Activated CD4-positive, alpha-beta T cell treated with anti-CD3 and anti-CD28 coated beads for 4 hours (primary cell): ENCODE measurements at places on chromosomes 7 and 10.
A peak's percentile ranks its signal among the peaks of the same experiment; 100 is the strongest.

GRCh38 chr7:47622946-47623640, 41.2 kb upstream of the TNS3 start:
- DNase-seq, result no peak

GRCh38 chr7:30159698-30160143, 24.9 kb downstream of the MTURN start:
- no peak for DNase-seq

DNA sequence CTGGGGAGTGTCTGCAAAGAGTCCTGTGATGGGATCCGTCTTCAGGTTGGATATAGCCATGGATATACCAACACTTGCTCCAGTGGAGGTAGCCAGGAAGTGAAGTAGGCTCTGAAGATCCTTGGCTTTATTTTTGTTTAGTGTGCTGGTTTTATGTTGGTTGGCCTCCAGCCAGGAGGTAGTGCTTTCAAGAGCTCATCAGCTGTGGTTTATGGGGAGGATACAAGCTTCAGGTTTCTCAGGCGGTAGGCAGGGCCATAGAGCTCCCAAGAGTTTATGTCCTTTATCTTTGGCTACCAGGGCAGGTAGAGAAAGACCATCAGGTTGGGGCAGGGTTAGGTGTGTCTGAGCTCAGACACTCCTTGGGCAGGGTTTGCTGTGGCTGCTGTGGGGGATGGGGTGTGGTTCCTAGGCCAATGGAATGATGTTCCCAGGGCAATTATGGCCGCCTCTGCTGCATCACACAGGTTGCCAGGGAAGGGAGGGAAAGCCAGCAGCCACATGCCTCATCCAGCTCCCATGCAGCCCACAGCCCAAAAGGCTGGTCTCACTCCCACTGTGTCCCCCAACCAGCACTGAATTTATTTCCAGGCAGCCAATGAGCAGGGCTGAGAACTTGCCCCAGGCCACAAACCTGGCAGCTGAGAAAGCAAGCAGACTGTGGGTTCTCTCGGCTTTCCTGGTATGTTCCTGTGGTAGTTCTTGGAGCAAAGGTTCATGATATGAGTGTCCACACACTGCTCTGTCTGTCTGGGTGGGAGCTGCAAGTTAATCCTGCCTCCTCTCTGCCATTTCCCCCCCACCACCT, 67.0 kb upstream of the PRLHR start:
- DNase-seq, result no peak

GRCh38 chr7:117774943-117775342, 98.3 kb downstream of the CTTNBP2 start:
- DNase-seq, result no peak

DNA sequence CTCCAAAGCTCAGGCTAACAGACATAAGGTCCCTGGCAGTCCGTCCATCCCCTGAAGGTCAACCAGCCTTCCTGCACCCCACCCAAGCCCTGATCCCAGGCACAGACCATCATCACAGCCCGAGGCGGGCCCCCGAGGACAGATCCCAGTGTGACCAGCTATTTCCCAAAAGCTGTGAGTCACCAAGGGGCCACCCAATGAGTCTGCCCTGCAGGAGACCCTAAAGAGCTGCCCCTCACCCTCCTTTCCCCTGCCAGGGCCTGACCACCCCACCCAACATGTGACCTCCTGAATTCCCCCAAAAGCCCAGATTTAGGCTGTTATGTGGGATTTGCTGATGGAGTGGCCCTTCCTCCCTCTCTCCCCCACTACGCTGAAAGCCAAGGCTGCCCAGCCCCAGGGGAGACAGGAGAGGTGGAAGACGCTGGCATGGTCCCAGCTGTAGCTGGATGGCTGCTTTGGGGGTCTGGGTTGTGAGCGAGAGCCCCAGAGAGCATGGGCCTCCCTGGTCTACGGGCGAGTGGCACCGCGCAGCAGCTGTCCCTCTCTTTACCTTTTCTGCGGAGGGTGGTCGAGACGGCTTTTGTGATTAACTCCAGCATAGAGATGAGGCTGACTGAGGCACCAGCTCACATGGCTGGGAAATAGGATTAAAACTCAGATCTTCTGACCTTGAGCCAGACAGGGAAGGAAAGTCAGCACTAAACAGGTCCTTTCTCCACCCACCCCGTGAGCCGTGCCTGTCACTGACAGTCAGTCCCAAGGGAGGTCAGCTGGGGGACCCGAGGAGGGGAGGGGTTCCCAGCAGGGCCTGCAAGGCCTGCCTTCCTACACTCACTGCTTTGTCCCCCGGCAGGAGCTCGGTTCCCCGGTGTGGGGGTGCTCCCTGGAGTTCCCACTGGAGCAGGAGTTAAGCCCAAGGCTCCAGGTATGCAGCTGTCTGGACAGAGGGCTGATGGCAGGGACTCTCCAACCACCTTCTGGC, 16.7 kb downstream of the ELN start:
- no peak for DNase-seq

- DNase-seq, result no peak
Measured at GRCh38 chr7:17038783-17039170, 157.0 kb upstream of the AGR3 start.

DNA sequence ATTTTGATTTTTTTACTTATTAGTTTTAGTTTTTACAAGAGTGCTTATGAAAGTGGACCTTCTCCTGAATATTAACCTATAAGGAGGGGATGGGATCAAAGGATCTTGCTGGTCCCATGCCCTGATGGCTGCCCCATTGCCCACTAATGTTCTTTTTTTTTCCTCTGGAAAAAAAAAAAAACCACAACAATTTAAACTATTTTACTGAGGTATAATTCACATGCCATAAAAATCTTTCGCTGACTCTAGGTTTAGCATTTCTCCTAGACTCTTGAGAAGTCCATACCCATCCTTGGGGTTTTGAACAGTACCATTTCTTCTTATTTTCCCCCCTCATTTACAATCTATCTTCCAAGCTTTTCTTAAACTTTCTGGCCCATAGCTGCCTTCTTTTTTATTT, 481.8 kb downstream of the TFEC start:
- no peak for DNase-seq

DNA sequence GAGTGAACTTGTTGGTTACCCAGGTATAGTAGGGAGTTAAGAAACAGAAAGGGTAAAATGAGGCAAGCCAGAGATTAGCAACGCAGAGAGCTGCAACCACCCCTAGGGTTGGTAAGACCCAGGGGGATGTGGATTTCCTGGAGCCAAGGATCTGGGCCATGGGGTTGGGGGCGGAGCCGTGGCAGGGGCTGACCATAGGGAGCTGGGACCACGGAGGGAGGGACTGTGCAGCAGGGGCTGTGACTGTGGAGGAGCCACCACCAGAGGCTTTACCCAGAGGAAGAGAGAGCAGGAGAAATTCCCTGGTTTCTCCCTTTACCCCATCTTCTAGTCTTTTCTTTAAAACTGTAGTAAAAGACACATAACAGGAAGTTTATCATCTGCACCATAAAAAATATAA, 58.6 kb upstream of the BAIAP2L1 start:
- DNase-seq, result no peak

DNA sequence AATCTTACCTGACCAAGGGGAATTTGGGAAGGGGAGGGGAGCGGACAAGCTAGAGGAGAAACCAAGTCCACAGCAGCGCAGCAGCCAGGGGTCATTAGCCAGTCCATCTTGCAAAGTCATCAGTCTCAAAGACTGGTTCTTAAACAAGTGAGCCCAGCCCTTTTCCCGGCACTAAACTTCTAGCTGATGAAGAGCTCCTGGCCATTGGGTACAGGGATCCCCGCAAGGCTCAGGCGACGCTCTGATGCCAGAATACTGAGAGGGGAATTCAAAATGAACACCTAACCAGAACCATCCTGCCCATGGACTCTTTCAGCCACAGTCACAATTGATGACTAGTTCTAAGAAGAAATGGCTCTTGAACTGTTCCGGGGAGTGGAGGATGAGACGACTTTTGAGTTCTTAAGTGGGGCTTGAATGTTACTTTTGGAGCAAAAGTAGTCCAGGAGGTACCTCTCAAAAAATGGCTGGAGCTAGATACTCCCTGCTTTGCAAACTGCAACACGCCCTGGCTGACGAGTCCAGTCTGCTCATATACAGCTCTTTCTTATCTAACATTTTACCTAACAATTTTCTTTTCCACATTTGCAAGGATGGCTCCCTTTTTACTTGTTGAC, 2.5 kb upstream of the TWIST1 start:
- no peak for DNase-seq

DNA sequence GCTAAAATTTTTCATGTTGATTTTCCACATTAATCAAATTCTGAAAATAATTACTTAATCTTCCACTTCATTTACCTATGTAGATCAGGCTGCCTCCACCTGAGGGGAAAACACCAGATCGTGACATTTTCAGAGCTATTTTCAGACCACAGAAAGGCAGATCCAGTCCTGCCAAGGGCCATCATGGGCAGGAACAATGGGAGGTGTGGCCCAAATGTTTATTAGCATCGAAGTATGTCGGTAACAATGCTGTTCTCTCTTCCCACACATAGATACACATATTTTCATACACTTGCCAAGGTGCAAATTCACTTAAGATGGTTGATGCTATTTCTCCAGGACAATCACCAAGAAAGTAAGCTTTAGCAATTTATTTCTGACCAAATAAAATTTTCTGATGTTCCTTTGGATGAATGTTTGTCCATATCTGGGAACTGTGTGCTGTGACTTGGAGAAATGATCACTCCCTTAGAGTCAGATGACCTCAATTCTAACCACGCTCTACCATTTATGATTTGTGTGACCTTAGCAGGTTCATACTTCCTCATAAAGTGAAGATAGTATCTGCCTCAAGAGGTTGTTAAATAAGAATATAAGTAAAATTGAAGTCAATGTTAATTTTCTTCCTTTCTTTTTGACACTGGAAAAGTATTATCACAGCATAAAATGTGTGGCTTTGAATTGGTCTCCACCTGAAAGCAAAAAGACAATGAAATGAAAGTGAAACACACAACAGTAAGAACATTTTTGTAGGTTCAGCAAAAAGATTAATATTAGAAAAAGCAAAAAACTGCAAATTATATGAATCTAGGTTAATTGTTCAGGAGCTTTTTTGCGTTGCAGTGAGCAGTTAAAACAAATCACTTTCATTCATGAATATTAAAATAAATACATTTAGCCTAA, 310.4 kb upstream of the PHF14 start:
- DNase-seq, result no peak

- DNase-seq, result no peak
Measured at GRCh38 chr7:27189997-27190748, 5.1 kb upstream of the HOXA11 start.

DNA sequence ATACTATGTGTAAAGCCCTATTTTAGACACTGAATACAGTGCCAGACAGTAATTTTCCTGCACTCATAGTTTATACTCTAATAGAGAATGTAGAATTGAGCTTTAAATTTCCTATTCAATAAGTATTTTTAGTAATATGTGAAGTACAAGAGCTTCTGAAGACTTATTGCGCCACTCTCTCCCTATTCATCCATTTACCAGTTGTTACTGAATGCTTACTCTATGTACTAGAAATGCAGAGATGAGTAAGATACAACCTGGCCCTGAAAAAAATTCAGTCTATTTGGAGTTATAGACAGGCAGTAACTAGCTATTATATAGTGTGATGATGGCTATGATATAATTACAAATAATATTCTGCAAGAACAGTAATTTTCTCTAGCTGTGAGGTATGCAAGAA, 98.8 kb downstream of the ADK start:
- DNase-seq, result no peak

GRCh38 chr10:28686835-28687682, 9.7 kb downstream of the BAMBI start:
- no peak for DNase-seq

GRCh38 chr10:287026-287709, 151.9 kb downstream of the ZMYND11 start:
- no peak for DNase-seq

DNA sequence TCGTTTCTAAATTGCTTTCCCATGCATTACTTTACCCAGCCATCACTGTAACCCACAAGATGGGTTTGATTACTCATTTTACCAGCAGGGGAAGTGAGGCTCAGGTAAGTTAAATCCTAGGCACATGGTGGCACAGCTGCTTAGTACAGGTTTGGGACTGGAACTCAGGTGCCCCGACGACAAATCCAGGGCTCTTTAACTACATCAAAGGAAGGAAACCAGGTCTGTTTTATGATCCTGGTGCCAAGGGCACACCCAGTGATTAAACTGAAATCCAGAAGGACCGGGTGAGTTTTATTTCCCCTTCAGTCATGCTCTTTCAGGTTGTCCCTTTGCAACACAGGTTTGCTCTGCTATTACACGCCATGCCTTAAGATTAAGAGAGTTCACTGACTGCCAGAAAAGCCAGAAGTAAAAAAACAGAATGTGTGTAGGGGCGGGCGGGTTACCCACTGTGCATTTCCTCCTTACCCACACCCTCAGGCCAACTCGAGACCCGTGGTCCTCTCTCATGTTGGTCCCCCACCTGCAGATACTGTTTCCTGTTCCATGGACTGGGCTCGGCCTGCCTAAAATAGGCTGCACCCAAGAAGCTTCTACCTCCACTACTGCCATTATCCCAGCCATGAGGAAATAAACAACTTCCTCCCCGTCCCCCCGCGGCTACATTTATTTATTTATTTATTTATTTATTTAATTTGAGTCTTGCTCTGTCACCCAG, 55.1 kb upstream of the KDM7A start:
- peak; percentile 51 for DNase-seq
